ENCODE measurements at places on chromosomes 6 and 20.

DNA sequence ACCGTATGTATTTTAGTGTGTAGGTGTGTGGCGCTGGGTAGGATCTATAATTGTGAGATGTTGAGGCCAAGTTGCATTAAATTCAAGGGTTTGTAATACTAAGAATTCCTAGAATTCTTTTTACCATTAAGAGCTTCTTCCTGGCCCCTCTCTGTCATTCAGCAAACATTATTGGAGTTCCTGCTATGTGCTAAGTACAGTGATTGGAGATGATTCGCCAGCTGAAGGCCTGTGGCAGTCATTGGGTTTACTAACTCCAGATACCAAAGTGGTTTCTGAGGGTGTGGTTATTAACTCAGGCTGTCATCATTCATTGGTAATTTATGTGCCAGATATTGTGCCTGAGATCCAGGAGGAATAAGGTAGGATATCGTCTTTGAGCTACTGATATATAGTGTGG is 167.1 kb downstream of the LAMA2 start:
- no peak for DNase-seq

- no peak for DNase-seq
Measured at GRCh38 chr20:41956338-41957074, 338.3 kb upstream of the CHD6 start.

- no peak for DNase-seq
Measured at GRCh38 chr6:106272287-106272686, 53.3 kb downstream of the ATG5 start.

DNA sequence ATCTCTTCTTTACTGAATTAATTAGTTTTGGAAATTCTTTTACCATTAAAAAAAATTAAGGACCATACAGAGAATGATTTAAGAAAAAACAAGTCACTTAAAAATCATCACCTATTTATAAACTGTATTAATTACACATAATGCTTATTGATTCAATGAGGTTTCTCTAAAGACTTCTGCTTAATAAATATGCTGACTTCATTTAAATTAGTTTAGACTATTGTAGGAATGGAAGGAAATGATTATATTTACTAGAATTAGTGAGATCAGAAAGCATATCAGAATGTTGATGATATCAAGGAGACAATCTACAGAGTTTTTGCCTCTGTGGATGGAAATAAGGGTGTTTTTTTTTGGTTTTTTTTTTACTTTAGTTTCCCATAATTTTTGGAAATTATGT is 34.6 kb upstream of the SMIM28 start:
- DNase-seq = no peak

- DNase-seq = peak; percentile 38
Measured at GRCh38 chr6:99490608-99491007, 24.6 kb downstream of the USP45 start.

DNA sequence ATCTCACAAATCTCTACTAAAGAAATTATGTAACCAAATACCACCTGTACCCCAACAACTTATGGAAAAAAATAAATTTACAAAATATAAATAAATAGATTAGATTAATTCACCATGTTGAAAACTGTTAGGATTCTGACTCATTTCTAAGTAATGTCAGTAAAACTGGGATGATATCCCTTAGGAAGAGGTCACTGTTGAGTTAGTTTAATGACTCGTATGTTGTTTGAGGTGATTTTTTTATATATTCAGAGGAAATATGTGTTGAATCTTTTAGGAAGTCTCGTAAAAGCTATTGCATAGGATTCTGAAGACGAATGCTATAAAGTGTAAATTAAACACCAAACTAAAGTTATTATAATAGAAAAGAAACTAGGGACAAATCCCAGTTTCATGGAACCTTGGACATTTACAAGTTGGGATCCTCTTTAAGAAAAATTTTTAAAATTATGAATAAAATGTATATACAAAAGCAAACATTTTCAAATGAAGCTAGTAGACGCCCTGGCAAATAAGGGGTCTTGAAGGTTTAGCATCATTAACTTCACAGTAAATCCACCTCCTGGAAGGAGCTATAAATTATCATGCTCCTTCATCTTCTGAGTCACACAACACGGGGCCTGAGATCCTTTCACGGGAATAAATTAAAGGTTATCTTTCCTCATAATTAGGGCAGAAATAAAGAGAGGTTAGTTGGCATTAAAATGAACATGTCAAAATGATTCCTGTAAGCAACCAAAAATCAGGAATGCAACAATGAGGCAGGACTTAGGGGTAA is 37.0 kb upstream of the POU3F2 start:
- DNase-seq = no peak

- no peak for DNase-seq
Measured at GRCh38 chr20:47205577-47206123, 150.8 kb downstream of the ZMYND8 start.

- peak; percentile 10 for DNase-seq
Measured at GRCh38 chr6:35419417-35419816, 32.7 kb upstream of the FANCE start.

DNA sequence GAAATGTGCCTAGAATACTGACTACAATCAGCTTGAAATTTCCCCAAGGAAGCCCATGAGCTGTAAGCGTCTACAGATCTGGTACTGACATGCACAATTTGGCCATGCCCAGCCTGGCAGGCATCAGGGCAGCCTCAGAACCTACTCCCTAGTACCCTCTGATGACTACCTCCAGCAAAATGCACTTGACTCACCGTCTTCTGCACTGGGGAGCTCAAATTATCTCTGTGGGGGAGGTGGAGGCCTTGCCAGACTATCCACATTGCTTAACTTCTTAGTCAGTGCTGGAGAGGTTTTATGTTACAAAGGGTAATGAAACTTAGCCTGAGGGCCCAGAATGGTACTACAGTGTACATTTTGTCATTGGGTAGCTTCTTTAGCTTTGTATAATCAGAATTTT is 126.0 kb upstream of the ADGRF1 start:
- DNase-seq = no peak

DNA sequence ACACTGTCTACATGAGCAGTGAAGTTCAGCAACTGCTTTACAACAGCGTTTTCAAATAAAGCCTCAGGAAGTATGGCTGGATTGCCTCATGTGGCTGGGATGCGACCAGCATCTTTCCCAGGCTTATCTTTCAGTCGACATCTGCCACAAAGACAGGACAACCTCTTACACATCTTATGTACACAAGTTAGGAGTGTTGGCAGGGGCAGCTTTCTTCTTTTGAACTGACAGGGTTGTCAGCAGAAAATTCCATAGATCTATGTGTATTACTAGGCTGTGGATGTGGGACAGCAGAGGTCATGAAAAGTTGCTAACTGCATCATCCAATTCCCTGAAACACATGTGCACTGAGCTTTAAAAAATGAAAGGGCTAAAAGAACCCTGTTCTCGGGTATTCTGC is 48.1 kb downstream of the PLAGL1 start:
- DNase-seq = no peak

DNA sequence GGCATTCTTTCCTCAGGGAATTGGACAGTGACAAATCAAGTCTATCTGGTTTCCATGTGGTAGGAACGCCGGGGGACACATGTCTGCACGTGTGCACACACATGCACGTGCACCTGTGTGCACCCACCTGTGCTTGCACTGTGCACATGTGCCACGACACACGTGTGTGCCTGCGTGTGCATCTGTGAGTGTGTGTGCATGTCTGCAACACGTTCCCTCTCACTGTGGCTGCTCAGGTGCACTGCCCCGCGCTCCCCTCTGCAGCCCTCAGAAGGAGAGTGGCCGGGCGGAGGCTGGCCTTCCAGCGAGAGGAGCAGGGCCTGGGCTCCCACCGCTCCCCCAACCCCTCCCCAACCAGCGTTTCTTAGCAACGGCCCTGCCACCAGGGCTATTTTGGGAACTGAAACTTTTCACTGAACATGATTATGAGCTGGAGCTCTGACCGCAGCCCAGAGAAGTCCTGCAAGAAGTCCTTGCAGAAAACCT is 147.8 kb downstream of the PHACTR3 start:
- no peak for DNase-seq

GRCh38 chr6:105902401-105903031 is 183.6 kb upstream of the PRDM1 start:
- no peak for DNase-seq

DNA sequence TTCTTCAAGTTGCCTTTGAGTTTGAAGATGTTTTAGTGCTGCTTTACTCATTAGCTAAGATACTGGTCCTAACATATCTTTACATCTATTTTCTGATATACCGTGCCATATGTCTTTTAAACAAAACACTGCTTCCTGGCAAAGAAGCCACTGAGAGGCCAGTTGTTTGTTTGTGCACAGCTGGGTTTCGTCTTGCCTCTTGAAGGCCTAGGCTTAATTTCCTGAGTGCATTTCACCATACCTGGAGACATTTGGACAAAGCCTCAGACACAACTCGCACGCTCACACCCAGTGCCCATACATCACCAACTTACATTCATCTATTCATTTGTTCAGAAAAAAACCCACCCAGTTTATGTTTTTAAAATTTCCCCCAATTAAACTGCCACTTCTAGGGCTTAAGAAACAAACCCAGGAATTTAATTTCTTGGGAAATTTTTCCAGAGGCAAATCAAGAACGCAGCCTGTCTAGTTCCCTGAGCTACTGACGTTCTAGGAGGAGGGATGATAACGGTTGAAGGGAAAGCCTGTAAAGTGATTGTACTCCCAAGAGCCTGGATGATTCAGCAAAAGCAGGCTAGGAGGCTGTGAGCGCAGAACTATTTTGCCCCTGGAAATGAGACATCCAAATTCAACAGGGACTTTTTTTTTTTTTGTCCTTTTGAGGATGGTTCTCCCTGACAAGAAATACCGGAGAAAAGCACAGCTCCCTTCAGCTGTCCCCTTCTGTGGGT is 77.7 kb downstream of the OLIG3 start:
- no peak for DNase-seq

DNA sequence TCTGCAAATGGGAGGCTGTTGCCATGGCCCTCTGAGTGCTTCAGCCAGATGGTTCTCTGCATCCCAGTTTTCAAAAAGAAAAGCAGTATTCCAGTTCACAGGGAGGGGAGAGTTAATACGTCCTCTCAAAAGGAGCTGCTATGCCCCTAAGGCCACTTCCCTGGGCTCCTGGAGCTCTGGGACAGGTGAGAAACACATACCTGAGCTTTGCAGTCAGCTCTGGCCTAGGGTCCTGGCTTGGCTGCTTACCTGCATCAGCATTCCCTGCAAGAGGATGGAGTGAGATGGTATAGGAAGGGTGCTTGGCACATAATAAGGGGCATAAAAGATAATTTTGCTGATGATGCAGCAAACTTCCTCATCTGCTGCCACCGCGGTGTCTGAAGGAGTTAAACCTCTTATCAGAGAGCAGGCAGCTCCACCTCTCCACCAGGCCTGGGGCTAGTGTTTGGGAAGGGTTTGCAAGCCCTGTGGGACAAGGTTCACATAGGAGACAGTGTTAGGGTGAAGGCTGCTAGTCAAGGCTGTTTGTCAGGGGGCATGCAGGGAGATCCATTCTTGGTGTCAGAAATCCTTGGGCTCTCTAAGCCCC is 62.7 kb downstream of the SLC24A3 start:
- no peak for DNase-seq

GRCh38 chr6:122268394-122268793 is 131.1 kb upstream of the HSF2 start:
- DNase-seq = no peak

DNA sequence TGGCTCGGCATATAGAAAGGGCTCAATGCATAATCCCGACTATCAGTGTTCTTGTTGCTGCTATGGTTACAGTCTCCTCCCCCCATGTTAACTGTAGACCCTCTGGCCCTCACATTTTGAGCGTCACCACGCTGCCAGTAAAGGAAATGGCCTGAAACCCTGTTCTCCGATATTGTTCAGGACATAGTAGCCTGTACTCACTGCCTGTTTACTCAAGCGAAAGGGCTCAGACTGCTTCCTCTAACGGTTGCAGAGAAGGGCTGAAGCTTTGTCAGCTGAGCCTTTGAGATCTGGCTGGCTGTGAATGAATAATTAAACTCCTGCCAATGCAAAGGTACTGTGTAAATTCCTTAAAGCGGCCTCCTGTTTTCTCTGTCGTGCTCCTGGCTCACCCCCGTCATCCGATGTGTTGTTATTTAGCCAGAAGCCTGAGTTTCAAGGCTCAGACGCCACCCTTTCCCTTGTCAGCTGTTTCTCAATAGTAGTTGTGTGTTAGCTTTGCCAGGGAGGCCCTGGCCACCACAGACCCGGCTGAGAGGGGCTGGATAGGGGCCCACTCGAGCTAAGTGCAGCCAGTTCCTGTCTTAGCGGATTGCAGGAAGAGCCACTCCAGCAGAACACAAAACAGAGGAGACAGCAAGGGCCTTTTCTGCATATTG is 31.2 kb upstream of the RALGAPA2 start:
- DNase-seq = no peak

- peak; percentile 51 for DNase-seq
Measured at GRCh38 chr6:137879885-137880745, 13.1 kb downstream of the TNFAIP3 start.

GRCh38 chr6:6007366-6008088 is 802 bp upstream of the NRN1 start:
- DNase-seq = no peak

GRCh38 chr6:148082044-148082443 is 260.6 kb upstream of the SASH1 start:
- DNase-seq = no peak
